ENCODE measurements at places on chromosomes 1 and 21. TPM values are rescaled to one million over a fixed set of nuclear protein-coding genes. Genes with fewer than 3 reads are reported as not detected.

The EPHA2 gene
- 28.4 TPM for total RNA-seq

The REN gene
- not detected for total RNA-seq

DNA sequence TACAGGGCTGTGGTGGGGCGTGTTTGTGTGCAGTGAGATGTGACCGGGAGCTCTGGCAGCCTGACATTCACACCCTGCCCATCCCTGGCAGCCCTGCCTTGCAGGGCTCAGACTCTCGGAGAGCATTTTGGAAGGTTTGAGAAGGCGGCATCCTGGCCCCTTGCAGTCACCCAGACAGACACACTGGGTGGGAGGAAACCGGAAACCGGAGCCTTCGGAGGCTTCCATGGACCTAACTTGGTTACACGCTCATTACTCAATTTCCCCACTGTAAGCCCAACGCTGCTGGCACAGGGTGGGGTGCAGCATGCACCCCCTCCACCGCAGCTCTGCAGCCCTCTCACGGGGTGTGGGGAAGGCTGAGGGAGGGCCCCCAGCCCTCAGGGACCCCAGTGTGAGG, 22.2 kb upstream of the RSPO1 start:
- no peak for DNase-seq

- no peak for DNase-seq
Measured at GRCh38 chr1:177783051-177783450, 186.8 kb downstream of the SEC16B start.

The CRABP2 gene
- 119 TPM for total RNA-seq

GRCh38 chr1:1809489-1809888, 31.2 kb upstream of the NADK start:
- DNase-seq: no peak

The RPE65 gene
- not detected for total RNA-seq

The FMO4 gene
- 2.3 TPM for total RNA-seq

DNA sequence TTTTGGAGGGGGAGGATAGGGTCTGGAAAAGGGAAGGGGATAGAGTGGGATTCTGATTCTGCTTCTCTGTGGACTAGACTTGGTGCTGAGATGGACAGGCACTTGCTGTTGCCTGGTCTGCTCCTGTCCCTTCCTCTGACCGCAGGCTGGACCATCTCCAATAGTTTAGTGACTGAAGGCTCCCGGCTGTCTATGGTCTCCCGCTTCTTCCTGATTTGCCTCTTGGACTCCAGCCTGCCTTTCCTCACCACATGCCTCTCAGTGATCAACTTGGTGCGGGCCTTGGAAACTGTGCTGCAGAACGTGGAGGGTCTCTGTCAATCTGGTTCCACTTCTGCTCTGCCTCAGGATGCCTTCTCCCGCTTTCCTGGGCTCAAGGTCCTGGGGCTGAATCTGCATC, 6.3 kb upstream of the ZSCAN20 start:
- DNase-seq: no peak

GRCh38 chr1:111085676-111086075, 54.2 kb downstream of the DRAM2 start:
- DNase-seq: no peak

DNA sequence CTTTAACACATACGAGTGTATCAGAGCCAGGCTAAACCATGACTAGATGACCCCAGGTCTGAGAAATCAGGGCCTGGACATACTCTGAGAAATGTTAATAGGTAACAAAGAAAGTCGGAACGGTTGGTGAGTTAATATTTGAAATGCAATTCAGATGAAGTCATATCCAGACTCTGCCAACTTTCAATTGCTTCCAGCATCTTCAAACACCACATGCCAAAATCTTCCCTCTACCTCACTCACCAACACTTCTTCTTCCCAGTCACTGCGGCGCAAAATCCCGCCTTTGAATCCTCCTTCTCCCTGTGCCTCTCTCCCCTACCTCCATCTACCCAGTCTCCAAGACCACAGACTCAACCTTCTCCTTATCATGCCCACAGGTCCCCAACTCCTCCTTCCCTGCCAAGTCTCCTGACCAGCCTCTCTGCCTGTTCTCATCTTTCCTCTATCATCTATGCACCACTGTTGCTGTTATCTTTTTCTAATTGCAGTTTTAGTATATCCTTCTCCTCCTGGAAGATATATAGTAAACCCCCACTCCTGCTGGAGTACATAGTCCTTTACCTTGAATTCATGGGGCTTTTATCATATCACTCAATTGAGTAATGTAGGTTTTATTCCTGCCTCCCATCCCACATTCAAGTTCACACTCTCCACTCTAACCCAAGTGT, 41.3 kb downstream of the ZBTB18 start:
- no peak for DNase-seq

GRCh38 chr1:41328780-41329640, 32.2 kb upstream of the FOXO6 start:
- no peak for DNase-seq

The C1orf141 gene
- total RNA-seq: not detected

DNA sequence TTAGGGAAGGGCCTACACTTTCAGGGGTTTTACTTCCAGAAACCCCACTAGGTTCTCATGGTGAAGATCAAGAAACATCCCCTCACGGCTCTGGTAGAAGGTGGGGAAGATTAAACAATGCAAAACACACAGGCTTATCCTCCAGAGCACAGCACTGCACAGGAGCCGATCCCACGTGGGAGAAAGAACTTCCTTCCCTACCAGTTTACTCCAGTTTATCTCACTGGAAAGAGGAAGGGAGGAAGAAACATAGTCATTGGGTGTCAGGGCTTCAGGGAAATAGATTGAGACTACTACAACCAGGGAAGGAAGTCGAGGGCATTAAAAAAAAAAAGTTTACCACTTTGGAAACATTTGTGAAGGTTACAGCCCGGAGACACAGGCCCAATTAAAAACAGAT, 164.4 kb downstream of the NTPCR start:
- no peak for DNase-seq

GRCh38 chr1:109466452-109467300, at the start of gene SYPL2:
TSS of gene SYPL2 (plus strand) at chr1:109466546. CDS start at chr1:109466844, 298 bp downstream.
- DNase-seq: no peak

The CEPT1 gene
- total RNA-seq: 29.6 TPM

Data from H1 (cell line).